ENCODE measurements at places on chromosomes 3 and 15.
A peak's percentile ranks its signal among the peaks of the same experiment; 100 is the strongest.

DNA sequence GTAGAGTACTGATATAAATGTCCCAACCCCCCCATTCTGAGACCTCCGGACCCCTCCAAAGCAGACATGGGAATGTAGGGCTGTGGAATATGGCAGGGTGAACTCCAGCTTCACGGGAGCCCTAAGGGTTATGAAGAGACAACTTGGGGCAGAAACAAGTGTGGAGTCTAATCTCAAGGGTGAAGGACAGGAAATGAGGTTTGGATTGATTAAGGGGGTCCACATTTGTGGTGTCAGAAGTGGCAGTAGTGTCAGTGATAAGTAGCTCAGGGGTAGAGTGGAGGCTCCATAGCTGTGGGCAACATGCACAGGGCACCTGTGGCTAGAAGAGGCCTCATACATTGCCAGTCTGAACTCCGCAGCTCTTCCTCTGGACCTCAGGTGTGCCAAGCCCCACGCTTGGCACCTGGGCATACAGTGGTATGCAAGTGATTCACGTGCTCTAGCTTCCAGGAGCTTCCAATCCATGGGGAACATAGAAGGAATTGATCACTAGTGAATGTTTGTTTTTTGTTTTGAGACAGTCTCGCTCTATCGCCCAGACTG, 4.1 kb upstream of the P4HTM start:
- DNase-seq, result no peak

GRCh38 chr3:194133661-194134230, 2.2 kb upstream of the HES1 start:
- DNase-seq, result no peak

DNA sequence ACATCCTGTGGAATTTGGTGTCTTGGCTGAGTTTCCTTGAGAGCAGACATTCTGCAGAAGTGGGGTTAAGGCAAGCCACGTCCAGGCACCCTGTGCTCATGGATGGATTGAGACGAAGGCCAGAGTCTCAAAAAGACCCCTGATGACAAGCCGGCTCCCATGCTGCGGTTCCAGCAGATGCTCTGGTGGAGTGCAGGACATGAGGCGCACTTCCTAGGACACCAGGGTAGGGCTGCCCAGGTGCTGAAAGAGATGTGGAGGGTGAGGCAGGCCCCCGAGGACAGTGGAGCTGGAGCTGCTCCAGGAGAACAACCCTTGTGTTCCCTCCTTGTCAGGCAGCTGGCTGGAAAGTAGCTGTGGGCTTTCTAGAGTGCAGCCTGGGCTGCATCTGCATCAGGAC, 81.0 kb downstream of the ASB7 start:
- no peak for DNase-seq

DNA sequence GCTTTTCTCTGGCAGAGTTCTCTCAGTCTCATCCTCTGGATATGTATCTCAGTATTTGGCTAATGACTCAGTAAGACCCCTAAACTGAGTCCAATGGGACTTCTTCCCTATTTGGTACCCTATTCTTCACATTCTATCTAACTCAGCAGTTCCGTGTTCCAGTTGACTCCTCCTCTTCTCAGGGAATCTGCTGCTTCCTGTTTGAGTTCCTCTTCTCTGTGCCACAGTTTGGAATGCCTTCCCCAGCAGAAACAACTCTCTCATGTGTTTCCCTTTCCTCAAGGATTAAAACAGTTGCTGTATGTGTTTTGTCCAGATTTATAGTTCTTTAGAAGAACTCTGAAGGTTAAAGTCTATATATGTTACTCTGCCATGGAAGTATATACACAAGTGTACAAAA, 344.0 kb upstream of the RARB start:
- no peak for DNase-seq

DNA sequence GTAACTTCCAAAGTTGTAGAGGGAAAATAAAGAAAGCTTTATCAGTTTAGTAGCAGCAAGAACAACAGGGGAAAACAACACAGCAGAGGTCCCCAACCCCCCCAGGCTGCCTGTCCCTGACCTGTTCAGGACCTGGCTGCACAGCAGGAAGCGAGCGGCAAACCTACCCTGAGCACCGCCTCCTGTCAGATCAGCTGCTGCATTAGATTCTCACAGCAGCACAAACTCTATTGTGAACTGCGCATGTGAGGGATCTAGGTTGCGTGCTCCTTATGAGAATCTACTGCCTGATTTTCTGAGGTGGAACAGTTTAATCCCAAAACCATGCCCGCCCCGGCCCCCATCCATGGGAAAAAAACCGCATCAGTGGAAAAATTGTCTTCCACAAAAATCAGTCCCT, 40.3 kb downstream of the USP50 start:
- no peak for DNase-seq

DNA sequence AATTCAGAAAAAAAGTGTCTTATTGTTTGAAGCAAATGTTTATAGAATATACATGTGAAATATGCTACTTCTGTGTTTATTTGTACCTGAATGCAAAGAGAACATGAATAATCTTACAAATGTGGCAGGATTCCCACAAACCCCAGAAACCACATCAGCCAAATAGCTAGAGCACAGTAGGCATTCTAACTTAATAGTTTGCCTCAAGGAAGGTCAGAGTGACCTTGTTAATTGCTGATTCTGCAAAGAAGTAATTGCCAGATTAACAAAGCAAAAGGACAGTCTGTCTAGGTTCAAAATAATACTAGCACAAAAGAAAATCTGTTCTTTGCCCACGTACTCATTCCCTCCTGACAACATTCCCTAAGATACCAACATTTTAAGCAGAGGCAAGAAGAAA, 604.0 kb downstream of the PYDC2 start:
- DNase-seq, result no peak

GRCh38 chr15:63605816-63606215, 8.6 kb downstream of the FBXL22 start:
- DNase-seq, result peak; percentile 47

All from activated CD4-positive, alpha-beta T cell treated with anti-CD3 and anti-CD28 coated beads, Interleukin-2, amount 50 U/mL, for 4 hours (primary cell).